ENCODE measurements at places on chromosomes 5 and 9.

- no peak for DNase-seq
Measured at GRCh38 chr5:122273696-122274095, 38.3 kb upstream of the SNCAIP start.

DNA sequence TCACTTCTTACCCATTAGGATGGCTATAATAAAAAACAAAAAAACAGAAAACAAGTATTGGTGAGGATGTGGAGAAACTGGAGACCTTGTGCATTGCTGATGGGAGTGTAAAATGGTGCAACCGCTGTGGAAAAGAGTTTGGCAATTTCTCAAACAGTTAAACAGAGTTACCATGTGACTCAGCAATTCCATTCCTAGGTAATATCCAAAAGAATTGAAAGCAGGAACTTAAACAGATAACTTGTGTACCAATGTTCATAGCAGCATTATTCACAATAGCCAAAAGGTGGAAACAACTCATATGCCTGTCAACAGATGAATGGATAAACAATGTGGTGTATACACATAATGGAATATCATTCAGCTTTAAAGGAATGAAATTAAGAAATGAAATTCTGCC lies 28.9 kb downstream of the DCP2 start:
- DNase-seq: no peak

DNA sequence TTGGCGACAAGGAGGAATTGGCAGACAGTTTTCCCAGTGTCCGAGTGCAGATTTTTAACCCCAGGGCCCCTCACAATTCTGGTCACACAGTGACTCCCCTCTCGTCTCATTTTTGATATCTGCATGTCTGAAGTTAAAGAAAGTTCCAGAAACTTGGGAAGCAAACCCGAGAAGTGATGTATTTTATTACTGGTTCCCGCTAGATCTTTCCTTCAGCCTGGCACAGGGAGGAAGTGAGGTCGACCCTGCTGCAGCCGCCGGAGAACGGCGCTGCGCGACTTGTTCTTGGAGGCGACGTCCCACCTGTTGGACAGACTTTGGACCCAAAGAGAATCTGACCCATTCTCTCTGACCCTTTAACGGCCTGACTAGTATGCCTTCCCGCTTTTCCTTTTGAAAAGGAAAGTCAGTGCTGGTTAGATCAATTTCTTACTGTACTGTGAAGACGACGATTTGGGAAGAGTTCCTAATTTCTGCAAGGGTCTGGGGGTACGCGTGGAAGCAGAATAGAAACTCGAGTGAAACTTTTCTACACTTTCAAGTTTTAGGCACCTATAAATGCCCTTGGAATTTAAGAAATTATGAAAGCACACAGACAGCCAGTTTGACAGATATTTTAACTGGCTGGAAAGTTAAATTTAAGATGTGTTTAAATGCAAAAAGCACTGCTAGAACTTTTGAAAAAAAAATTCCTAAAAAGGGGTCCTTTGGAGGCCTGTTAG lies 744 bp downstream of the OTULIN start:
- peak; percentile 43 for DNase-seq

GRCh38 chr5:116478491-116478890 lies 96.1 kb downstream of the SEMA6A start:
- no peak for DNase-seq

GRCh38 chr9:131851414-131851813 lies 111.5 kb upstream of the RAPGEF1 start:
- no peak for DNase-seq

DNA sequence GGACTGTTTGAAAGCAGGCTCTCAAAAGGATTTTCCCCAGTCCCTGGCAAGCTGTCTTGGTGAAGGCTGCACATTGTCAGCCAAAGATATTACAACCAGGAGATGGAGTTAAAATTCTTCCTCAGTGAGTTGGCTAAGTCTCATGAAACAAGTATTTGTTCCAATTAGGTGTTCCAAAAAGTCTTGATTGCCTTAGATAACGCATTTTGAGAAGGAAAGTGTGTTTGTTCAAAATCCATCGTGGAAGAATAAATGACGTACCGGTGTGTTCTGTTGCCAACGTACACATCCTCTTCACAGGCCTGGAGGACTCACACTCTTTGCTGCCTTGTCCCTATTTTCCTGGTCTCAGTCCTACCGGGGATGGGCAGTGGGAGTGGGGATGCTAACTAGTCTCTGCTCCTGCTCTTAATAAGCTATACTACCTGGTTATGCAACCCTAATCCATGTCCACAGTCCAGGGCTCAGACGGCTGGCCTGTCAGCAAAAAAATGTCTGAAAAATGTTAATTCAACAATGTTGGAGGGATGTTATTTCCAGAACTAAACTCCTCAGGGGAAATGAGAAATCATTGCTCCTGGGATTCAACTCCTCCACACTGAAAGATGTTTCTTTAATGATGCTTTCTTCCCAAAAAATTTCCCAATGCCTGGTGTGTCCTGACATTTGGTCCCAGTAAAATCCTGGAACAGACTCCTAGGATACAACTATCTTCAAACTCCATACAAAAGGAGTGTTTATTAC lies 175.3 kb upstream of the KLF9 start:
- DNase-seq: no peak

GRCh38 chr9:32906213-32906612 lies 95.2 kb downstream of the APTX start:
- no peak for DNase-seq

DNA sequence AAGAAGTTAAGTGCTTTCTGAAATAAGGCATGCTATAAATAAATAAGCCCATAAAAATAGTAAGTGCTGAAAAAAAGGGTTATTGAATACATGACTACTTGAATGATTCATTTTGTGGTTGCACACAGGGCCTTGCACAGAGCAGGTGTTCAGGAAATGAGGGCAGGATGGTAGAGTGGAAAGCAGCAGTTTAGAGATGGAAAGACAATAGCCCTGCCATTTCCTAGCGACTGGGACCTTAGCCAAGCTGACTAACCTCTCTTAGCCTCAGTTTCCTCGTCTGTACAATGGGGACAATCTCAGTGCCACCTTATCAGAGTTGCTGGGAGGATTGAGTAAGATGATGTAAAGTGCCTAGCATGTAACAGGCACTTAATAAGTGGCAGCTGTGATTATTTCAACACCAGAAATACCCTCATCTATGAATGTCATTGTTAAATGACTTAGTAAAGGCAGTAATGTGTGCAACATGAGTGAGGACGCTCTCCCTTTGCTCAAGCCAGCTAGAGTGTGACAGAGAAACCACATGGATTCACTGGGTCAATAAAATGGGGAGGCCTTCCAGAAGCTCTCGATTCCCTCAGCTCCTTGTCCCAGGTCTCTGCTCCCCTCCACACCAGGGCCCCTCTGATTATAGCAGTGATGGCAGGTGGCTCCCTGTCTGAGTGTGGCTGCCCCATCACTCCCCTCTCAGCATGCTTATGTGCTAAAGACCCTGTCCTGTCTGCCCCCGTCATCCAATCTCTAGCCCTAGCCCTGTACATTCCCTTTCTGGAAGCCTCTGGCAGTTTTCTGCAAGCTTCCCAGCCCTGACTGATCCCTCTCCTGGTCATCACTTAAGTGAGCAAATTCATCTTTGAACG lies 16.0 kb upstream of the PHF19 start:
- peak; percentile 81 for DNase-seq

DNA sequence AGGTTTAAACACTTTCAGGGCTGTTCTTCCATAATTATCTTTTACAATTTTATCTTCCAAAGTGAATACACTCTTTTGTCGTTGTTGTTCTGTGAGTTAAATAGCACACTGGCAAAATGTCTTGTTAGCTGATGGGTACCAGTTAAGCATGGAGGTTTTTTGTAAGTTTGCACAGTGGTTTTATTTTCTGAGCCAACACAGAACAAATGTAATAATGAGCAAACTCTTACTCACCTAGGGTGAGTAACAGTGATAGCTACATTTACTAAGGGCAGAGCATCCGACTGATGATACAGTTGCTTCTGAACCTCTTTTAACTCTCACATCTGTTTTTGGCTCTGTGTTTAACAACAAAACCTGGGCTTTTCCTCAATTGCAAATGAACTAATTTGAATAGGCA lies 103.2 kb downstream of the CTNND2 start:
- no peak for DNase-seq

GRCh38 chr5:122790354-122791103 lies 15.6 kb downstream of the SNX2 start:
- no peak for DNase-seq

GRCh38 chr9:111386386-111386785 lies 56.4 kb upstream of the OR2K2 start:
- no peak for DNase-seq

DNA sequence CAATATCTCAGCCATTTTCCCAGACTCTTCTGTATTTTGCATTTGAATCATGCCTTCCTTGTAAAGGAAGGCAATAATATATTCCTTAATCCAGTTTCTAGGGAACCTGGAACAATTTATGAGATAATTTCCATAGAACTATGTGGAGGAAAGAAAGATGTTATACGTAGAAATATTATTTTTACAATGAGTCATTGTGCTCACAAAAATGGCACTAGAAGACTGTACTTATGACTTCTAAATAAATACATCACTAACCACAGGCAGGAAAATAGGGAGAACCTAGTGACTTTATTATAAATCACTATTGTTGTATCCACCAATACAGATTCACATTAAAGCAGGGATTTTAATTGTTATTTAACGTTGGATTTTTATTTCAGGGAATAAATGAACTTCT lies 87.6 kb downstream of the FBXO38 start:
- no peak for DNase-seq

- DNase-seq: no peak
Measured at GRCh38 chr9:73153793-73154227, 2.1 kb downstream of the ANXA1 start.

DNA sequence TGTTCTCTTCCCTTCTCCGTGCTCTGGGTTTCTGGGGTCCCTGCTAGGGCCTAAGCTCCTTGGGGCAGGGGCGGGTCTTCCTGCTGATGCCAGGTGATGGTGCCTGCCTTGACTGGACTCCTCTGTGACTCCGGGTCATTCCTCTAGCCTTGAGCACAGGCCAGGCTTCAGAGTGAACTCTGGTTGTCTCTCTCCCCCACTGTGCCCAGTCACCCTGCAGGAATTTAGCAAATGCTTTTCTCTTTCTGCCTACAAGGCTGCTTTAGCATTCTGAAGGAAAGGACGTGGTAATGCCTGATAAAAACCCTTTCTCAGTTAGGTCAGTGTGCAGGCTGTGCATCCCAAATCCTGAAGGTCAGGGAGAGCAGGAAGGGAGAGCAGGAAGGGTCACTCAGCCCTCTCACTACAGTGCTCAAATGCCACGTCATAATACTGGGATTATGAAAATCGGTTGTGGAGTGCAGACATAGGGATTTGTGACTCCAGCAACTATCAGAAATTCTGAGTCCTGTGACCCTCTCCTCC lies 2.7 kb downstream of the CXCL14 start:
- DNase-seq: no peak

DNA sequence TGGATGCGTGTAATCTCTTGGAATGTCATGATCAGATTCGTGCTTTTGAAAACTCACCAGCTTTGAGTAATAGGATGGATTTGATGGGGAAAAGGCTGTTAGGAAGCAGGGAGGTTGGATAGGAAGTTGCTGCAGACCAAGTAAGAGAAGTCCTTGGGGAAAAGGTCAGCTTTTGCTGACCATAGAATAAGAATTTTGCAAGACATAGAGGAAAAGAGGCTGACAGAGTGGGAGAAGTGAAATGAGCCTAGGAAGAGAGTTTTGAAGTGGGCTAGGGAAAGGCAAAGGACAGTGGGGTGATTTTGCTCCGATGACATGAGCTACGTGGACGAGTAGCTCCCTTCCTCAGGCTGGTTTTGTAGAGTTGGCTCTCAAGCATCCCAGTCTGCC lies 31.5 kb downstream of the RHOBTB3 start:
- no peak for DNase-seq

DNA sequence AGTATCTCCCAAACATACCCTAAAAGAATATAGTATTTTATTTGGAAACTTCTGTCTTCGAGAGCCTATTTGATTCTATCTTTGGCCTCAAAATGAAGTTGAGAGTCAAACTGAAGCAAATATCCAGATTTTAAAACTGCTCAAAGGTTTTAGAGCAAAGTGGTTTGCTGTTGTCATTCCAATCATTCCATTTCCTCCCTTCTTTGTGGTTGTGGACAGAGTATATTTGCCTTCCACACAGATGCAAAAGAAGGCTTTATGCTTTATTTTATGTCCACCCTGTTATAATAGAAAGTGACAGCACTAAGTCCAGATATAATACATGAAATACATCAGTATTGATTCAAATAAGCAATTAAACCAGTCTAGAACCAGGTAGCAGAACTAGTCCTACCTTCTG lies 12.4 kb downstream of the GZMK start:
- DNase-seq: no peak

DNA sequence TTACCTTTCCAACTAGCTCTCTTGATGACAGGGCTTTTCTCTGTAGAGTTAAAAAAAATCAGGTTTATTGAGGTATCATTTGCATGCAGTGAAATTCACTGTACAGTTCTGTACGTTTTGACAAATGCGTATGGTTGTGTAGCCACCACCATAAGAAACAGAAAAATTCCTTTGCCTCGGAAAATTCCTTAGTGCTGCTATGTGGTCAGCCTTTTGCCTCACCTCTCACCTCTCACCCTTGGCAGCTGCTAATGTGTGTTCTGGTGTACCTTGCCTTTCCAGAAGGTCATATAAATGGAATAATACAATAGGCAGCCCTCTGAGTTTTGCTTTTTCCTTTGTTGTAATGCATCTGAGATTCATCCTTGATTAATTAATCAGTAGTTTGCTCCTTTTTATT lies 28.4 kb downstream of the PCSK5 start:
- DNase-seq: no peak

DNA sequence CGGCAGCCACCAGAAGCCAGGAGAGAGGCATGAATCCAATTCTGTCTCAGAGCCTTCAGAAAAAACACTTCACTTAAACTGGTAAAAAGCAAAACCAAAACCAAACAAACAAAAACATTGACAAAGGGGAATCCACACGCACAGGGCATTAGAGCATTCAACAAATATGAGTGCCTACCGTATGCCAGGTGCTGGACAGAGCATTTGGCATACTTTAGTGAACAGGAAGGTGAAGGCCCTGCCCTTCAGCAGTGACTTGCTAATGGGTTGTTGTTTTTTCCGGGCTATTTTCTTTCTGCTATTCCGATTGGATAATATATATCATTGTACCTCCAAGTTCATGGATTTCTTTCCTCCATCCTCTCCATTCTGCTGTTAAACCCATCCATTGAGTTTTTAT lies 71.7 kb upstream of the RUFY1 start:
- no peak for DNase-seq

- DNase-seq: no peak
Measured at GRCh38 chr5:109691996-109692395, 2.3 kb downstream of the MAN2A1 start.
